ENCODE measurements at places on chromosomes 6 and 20. TPM values are rescaled to one million over a fixed set of nuclear protein-coding genes. Genes with fewer than 3 reads are reported as not detected.

- DNase-seq = no peak
Measured at GRCh38 chr20:59726281-59726595, 121.9 kb downstream of the PHACTR3 start.

DNA sequence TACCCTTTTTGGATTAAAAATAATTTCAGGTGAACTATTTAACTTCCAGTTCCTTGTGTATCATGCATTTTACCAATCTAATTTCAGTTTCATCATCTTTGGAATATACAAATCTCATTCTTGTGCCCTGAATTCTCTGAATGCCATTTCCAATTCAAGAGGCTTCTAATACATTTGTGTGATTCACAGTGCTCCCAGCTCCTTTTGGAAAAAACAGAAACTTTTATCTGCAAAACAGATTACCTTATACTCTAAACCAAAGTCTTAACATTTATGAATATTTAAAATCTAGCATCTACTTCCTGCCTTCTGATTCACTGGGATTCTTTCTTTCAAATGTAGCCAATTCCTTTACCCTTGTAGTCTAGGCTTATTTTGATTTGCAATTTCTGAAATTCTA, 11.1 kb upstream of the PEX7 start:
- DNase-seq = no peak

DNA sequence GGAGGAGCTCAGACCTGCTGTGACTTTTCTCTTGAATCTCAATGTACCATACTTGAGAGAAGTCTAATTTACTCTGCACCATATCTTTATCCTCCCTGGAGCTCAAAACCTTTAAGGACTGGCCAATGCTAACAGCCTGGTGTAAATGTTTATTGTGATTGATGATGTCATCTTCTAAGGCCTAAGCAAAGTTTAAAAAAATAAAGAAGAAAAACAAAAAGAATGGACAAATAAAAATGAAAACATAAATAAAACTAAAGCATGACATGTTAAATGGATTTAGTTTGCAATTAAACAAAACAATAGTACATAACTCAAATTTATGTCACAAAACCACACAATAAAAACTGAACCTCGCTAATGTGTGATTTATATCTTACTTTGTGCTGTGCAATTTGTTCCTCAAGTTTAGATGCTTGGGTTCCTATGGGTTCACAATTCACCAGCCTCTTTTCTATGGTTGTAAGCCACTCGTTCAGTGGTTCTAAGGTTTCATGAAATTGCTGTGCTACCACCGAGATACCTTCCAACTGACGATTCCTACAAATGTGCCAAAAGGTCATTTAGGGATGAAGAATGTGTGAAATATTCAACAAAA, 113.0 kb downstream of the DST start:
- DNase-seq = peak; percentile 65

The REM1 gene
- 0.44 TPM for polyA plus RNA-seq

DNA sequence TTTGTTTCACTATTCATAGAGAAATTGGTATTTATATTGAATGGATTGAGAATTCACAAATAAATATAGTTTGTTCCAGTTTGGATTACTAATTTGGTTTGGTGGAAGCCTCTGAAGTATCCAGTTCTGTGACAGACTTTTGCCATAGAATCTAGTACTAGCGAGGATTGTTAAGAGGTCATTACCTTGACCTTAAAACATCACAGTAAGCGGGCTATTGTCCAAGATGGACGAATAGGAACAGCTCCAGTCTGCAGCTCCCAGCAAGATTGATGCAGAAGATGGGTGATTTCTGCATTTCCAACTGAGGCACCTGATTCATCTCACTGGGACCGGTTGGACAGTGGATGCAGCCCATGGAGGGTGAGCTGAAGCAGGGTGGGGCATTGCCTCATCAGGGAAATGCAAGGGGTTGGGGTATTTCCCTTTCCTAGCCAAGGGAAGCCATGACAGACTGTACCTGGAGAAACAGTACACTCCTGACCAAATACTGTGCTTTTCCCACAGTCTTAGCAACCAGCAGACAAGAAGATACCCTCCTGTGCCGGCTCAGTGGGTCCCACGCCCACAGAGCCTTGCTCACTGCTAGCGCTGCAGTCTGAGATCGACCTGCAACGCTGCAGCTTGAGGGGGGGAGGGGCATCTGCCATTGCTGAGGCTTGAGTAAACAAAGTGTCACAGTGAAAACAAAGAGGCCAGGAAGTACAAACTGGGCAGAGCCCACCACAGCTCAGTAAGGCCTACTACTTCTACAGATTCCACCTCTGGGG, 66.4 kb upstream of the NEDD9 start:
- peak; percentile 27 for DNase-seq

The ESR1 gene
- 0.84 TPM for polyA plus RNA-seq

- no peak for DNase-seq
Measured at GRCh38 chr6:20414711-20415110, 13.0 kb downstream of the E2F3 start.

GRCh38 chr20:24981282-24981681, 11.3 kb downstream of the APMAP start:
- no peak for DNase-seq

GRCh38 chr6:158459726-158460125, 100.2 kb upstream of the TMEM181 start:
- no peak for DNase-seq

DNA sequence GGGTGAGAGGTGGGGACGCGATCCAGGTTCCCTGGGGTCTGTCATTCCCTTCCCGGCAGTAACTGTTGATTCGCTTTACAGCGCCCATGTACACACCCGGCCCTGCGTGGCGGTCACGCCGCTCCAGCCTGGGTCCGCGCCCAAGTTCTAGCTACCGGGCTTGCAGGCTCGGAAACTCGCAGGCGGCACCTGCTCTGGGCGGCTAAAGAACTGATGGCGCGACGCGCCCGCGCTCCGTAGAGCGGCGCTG, 1.4 kb upstream of the POU3F2 start:
- DNase-seq = no peak

DNA sequence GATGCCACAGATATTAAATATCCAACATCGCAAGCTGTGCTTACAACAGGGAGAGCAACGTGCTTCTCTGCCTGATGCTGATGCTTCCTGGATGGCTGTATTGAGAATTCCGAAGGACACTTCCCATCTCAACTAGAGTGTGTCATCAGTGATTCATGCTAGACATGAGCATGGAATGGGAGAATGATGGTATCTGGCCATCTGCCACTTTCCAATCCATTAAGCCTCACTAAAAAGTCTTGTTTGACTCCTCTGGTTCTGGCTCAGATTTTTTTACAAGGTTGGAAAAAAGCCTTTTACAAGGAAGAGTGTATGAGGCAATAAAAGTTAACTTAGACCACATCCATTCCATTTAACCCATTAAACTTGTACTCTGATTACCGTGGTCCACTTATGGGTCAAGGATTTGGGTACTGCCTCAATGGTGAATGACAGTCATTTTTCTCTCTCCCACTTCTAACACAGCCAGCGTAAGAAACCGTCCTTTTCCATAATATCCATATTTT, 265.3 kb downstream of the UST start:
- no peak for DNase-seq

GRCh38 chr6:47420394-47421371, 56.9 kb upstream of the CD2AP start:
- DNase-seq = no peak

The FERMT1 gene
- 6.0 TPM for polyA plus RNA-seq

The WFDC12 gene
- not detected for polyA plus RNA-seq

DNA sequence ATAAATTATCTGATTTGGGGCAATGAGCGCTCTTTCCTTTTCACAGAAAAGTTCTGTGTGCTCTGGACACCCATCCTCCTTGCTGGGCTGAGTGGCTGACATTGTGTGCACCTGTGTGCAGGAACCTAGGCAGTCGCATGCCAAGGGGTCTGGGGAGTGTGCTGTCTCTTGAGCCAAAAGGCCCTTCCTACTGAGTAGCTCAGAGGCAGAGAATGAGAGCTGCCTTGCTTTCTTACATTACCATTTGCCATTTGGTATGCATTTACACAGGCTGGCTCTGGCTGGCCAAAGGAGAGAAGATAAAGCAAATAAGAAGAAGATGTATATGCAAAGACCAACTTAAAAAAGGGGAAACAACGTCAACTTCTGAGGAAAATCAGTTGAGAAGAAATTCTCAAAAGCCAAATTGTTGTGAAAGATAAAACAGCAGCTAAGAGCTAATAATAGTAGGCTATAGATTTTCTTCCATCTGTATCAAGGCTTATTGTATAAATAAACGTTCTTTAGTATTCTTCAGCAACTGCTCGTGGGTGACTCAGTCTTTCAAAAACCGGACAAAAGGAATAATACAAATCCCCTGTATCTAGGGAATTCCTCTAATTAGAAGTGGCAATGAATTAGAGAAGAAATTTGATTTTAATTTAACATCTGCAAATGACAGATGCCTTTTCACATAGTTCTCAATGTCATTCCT, 121.9 kb downstream of the INSM1 start:
- no peak for DNase-seq

The SLC52A3 gene
- 4.1 TPM for polyA plus RNA-seq

- no peak for DNase-seq
Measured at GRCh38 chr6:124924333-124924759, 37.9 kb upstream of the RNF217 start.

The C6orf52 gene
- polyA plus RNA-seq = 4.7 TPM

DNA sequence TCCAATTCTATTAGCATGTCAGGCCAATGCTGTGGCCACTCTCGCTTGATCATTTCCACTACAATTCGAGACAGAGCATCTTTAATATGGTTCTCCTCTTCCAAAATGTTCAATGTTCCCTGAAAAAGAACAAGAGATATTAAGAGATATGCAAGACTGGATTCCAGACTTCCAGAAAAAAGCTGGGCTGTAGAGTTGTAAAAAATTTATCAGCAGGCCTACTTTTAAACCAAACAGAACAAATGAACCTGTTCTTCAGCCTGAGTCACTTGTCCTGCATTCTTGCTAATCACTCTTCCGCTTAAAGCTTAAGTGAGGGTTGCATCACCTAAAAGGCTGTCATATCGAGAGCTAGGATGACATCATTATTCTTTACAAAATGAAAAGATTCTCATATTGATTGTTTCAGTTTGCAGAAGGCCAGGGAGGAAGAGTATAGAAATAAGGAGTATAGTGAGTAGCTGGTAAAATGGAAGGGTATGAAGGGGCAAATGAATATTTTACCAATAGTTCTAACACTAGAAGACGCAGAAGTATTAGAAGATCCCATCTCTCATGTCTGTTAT, 4.9 kb downstream of the XPO5 start:
- DNase-seq = no peak

DNA sequence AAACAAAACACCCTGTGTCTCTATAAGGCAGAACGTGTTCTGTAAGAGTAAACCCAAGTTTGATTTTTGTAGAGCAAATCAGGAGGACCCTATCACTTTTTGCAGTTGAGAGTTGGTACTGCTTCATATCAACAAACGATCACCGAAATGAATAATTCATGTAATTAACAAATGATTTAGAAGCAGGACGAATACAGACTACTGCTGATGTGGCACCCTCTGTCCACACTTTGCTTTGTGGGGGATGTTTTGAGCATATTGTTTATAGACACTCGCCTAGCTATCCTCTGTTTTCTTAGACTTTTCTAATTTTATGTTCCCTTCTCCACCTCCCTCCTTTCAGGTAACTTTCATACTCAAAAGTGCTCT, 1.5 kb downstream of the CD2AP start:
- no peak for DNase-seq

DNA sequence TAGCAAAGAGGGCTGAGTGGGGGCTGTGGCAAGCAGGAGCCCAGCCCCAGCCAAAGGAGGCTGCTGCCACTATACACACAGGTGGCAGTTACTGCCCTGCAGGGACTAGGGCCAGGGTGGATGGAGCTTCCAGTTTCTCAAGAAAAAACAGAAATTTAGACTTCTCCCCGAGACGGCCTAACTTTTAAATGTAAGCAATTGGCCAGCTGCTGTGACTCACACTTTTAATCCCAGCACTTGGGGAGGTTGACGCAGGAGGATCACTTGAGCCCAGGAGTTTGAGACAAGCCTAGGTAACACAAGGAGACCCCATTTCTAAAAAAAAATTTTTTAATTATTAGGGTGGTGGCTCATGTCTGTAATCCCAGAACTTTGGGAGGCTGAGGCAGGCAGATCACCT, 98.2 kb upstream of the NFATC2 start:
- DNase-seq = no peak

- no peak for DNase-seq
Measured at GRCh38 chr20:11454966-11455799, 462.5 kb upstream of the BTBD3 start.

GRCh38 chr6:91751526-91751925, 1164.7 kb upstream of the MAP3K7 start:
- no peak for DNase-seq

GRCh38 chr6:82143041-82143481, 104.5 kb downstream of the IBTK start:
- DNase-seq = no peak

The BACH2 gene
- polyA plus RNA-seq = 9.2 TPM

The GNAS-AS1 gene
- polyA plus RNA-seq = 1.4 TPM

DNA sequence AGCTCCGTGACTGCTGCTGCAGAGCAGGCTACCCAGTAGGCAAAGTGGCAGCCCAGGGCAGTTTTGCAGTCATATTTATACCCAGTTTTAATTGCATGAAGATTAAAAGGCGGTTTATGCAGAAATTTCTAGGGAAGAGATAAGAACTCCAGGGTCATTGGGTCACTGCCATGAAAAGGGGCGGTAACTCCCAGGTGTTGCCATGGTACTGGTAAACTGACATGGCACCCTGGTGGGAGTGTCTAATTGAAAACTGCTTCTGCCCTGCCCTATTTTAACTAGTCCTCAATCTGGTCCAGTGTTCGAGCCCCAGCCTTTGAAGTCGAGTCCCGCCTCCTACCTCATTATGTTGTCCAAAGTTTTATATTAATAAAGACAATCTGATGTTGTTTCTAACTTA, 75.0 kb upstream of the FUCA2 start:
- no peak for DNase-seq

- DNase-seq = no peak
Measured at GRCh38 chr6:14681699-14682487, 564.0 kb upstream of the JARID2 start.

DNA sequence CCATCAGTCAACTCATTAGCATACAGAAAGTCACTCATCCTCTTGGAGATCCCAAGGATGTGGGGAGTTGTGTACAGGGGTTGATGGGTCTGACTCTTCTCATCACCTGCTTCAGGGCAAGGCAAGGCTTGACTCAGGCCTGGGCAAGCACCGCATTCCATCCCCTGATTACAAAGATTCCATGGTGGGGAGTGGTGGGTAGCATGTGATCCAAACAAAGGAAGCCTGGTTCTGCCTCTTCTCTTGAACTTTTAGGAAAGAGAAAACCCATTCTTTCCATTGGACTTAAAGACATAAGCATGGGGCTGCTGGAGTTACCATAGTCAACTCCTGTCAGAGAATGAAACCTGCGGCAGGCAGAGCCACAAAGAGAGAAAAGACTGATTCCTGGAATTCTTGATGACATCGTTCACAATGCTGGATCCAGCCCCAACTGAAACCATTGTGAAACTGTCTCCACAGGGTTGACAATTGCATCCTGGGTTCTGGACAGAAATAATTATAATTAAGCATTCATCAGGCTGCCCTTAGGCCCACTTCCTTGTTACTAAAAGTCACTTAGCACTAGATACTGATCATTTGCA, 235.8 kb upstream of the KCNG1 start:
- DNase-seq = no peak

- DNase-seq = no peak
Measured at GRCh38 chr6:31725502-31726350, 2.6 kb downstream of the MPIG6B start.

GRCh38 chr20:41382791-41383305, 16.2 kb upstream of the EMILIN3 start:
- DNase-seq = no peak

The ERVFRD-1 gene
- 0.07 TPM for polyA plus RNA-seq
